ENCODE measurements at places on chromosomes 13 and 19.
A peak's percentile ranks its signal among the peaks of the same experiment; 100 is the strongest.

DNA sequence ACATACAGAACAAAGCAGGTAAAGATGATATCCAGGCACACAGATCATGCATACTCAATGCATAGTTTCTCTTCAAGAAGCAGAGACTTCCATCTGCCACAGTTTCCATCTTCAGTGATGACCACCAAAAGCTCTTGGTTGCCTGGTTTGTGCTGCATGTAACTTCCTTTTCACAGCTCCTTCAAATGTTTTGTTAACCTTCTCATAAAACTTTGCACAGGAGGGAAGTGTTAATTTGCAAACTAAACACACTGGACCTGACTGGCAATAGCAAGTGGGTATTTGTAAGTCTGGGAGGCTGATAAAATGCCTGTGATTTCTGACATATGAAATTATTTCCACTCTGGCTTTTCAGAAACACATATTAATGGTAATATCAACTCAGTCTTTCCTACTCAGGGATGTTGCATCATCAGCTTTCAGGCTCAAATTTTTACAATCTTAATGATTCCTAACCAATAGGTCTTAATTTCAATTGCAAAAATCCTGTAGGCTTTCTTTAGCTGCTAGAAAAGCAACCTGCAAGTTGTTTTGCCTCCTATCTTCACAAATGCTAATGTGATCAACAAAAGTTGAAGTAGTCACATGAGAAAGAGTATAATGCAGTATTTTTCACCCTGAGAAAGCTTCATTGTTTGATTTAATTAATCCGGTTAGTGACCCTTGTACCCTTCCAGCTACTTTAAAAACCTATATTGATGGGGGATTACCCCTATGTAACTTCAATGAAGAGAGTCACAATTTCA lies 575.6 kb downstream of the DIAPH3 start:
- DNase-seq = no peak

- peak; percentile 69 for DNase-seq
Observed at GRCh38 chr19:14005349-14006084, 603 bp downstream of the RFX1 start.

DNA sequence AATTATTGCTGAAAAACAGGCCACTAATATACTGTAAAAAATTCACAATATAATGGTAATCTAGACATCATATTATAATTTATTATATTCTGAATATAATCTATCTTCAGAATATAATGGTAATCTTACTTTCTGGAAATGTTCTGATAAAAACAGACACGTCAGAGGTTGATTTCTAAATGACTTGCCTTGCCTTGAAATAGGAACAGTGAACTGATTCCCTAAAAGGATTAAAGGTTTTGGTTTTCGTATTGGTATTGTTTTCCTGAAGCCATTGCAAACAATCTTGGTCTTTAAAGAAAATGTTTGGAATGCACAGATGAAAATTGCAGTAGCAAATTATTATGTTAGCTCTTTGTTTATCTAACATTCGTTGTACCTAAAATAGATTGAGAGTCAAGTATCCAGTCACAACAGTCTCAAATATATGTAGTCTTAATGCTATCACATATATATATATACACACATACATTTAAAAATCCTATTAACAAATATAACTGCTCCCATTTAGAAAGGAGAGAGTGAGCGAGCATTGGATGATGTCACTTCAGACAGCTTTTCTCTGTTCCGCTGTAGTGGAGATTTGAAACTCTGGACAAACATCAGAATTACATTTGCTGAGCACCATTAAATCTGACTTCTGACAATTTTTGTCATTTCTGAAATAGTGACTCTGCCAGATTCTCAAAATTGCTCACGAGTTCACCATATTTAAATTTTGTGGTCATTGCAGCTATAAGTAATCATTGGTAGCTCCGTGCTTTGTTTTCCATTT lies 1.7 kb downstream of the ITM2B start:
- DNase-seq = no peak

- peak; percentile 17 for DNase-seq
Observed at GRCh38 chr13:73158851-73159250, 100.0 kb downstream of the KLF5 start.

GRCh38 chr13:45723798-45724197 lies 21.7 kb downstream of the CBY2 start:
- no peak for DNase-seq

- no peak for DNase-seq
Observed at GRCh38 chr13:82569581-82569980, 1312.7 kb downstream of the SLITRK1 start.

GRCh38 chr13:105572401-105572800 lies 963.1 kb downstream of the EFNB2 start:
- DNase-seq = no peak

DNA sequence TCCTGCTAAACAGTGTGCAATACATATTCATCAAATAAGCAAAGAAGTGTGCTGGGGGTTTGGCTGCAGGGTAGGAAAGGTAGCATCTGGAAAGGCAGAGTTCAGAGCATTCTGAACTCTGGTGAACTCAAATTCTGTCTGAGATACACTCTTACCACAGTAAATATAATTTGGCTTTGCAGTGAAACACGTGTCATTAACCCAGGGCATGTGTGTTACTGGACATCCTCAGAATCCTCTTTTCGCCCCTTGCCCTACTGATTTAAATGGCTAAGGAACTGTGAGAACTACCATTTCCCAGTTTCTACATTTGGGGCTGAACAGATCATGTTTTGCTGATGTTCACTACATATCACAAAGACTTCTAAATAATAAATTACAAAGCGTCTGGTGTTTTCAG lies 562.8 kb upstream of the SGCG start:
- DNase-seq = no peak

DNA sequence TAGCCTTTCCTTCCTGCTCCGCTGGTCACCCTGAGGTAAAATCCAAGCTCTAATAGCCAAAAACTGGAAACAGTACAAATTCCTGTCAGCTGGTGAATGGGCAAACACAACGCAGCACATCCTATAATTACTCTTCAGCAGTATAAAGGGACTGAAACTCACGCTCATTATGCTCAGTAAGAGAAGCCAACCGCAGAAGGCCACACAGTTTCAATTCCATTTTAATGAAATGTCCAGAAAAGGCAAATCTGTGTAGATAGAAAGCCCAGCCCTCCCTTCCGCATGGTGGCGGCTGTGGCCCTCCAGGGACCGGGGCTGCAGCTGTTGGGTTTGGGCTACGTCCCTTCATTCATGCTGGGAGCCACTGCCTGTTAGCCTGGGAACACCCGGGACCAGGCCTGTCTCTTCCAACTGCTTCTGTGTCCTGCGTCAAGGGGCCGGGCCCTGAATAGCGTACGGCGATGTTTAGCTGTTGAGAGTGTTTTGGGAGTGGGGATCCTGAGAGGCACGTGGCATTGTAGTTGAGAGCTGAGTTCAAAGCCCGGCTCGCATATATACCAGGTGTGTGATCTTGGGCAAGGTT lies 23.5 kb downstream of the NKPD1 start:
- no peak for DNase-seq

DNA sequence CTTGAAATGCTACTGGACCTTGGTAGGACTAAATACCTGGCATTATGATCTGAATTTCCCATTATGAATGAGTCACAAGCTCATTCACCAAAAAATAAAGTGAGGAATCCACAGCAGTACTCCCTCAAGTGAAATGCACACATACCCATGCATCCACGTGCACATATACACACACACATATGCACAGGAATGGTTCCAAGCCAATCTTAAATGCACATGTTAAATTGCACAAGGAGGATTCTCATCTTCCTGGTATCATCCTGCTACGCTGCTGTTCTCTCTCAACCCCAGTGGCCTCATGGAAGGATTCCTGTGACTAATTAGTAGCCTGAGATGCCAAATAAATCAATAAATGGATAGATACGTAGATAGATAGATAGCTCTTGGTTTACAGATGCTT lies 132.1 kb upstream of the KLF12 start:
- no peak for DNase-seq

DNA sequence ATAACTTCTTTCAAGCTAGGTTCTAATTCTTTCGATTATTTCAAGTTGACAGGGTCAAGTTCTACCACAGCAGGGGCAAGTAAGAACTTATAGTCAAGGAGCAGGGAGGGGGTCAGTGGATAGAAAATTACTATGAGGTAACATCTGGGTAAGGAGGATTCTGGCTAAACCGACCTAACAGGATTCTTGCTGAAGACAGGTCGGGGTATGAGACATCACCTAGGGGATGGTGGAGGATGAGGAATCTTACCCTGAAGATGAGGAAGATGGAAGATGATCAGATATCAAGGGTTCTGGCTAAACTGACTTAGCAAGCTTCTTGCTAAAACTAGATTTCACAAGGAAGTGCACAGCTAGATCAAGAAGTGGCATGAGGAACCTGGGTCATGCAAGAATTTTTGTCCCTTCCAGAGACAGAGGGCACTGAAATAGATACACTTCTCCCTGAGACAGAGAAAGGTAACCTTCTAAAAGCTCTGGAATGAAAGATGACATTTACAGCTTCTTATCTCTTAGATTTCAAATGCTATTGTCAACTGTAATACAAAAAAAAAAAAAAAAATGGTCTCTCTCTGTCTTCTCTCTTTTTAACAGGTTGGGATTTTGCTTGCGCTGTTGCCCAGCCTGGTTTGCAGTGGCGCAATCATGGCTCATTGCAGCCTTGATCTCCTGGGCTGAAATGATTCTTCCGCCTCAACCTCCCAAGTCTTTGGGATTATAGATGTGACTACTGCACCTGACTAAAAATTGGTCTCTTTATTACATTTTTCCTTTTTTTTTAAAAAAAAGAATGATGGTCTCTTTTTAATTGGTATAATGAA lies 9.6 kb upstream of the METTL21C start:
- no peak for DNase-seq

DNA sequence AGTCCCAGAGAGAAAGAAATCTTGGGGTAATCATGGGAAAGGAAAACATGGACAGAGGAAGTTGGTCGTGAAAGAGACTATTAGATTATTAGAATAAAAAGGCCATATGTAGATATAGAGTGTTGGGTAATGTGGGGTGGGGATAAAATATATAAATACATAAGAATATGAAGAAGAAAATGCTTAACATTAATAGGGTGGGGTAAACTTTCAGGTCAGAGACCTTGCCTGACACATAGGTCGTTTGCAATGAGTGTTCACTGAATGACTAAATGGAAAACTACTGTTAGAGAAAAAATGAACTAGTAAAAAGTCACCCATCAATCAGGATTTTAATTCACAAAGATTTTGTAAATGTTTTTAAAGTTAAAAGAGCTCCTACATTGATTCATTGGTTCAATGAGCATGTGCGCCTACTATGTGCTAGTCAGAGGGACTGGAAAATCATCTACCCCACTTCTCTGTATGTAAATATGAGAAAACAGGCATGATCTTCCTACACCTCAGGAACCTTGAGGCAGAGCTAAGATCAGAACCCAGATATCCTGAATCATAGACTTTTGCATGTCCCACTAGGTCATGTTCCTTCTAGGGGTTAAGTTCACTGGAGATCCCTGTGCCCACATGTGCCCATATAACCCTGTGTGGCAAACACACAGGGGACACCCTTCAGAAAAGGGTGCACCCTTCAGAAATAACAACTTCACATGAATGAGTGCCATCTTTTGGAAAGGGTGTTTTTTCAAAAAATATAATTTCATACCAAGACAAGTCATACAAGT lies 24.6 kb upstream of the KLF12 start:
- no peak for DNase-seq

DNA sequence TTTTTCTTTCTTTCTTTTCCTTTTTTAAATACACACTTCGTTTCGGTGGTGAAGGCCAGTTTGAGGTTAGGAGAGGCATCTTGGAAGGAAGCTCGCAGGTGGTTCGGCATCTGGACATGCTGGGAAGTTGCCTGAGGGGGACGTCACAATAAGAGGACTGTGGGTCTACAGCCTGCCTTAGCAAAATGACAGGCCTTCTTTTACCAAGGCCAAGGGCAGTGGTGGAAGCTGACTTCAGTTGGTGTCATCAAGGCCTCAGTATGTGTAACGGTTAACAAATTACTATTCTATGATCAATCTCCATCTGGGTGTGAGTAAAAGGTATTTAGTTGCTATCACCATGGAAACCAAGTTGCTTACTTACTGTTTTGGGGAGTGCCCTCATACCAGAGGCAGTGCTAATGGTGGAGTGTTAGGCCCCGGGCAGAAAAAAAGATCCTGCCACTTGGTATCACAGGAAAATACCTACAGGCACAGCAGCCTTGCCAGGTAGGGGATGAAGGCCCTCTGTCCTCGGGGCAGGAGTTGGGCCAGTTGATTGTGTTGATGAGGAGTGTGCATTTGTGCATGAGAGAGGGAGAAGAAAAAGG lies 10.3 kb downstream of the ACTN4 start:
- peak; percentile 69 for DNase-seq

DNA sequence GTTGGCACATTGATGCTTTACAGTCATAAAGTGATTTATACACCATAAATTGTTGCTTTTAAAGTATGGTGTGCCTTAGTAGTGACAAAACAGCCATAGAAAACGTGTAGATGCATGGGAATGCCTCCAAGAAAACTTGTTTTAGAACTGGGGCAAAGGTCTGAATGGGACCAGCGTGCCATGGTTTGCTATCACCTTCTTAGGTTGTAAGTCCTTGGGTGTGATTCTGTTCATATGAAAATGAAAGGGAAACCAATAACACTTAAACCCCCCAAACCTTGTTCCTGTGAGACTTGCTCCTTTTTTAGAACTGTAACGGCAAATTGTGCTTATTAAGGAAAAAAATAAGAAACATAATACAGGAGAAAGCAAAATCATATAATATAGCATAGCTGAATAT lies 603.3 kb upstream of the SLITRK6 start:
- DNase-seq = no peak

GRCh38 chr19:7983286-7983950 lies 22.0 kb downstream of the ELAVL1 start:
- DNase-seq = no peak

DNA sequence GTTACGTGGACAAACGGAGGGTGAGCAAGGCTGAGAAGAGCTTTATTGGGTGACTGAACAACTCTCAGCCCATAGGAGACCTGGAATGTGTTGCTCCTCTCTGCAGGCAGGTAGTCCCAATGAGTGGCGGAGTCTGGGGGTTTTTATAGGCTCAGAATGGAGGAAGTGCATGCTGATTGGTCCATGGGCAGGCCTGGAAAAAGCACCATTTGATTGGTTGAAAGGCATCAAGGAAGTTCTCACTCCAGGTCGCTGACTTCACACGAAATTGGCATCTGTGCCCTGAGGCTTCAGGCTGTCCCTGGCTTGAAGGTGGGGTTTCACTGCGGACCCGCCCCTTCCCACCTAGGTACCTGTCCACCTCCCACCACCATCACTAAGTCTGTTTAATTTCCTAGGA lies 65.4 kb downstream of the SPATA13 start:
- no peak for DNase-seq

GRCh38 chr13:60012488-60012887 lies 151.2 kb downstream of the DIAPH3 start:
- DNase-seq = no peak

- no peak for DNase-seq
Observed at GRCh38 chr19:7932276-7932929, 6.5 kb upstream of the CTXN1 start.

DNA sequence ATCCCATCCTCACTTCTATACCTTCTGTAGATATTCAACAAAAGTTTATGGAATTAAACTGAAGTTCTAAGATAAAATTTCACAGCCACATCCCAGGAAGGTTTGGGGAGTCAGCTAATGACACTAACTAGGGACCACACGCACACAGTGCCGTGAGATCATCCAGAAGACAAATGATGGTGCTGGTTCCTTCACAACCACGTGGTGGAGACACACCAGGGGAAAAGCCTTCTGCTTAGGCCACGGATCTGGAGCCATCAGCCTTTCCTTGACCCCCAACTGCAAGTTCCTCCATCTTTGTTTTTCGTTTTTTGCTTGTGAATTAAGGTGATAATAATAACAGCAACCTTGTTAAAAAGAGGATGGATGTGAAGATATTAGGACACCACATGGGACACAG lies 241.6 kb upstream of the MAB21L1 start:
- DNase-seq = no peak
